ENCODE measurements at places on chromosomes 6 and 20.
A peak's percentile ranks its signal among the peaks of the same experiment; 100 is the strongest.

DNA sequence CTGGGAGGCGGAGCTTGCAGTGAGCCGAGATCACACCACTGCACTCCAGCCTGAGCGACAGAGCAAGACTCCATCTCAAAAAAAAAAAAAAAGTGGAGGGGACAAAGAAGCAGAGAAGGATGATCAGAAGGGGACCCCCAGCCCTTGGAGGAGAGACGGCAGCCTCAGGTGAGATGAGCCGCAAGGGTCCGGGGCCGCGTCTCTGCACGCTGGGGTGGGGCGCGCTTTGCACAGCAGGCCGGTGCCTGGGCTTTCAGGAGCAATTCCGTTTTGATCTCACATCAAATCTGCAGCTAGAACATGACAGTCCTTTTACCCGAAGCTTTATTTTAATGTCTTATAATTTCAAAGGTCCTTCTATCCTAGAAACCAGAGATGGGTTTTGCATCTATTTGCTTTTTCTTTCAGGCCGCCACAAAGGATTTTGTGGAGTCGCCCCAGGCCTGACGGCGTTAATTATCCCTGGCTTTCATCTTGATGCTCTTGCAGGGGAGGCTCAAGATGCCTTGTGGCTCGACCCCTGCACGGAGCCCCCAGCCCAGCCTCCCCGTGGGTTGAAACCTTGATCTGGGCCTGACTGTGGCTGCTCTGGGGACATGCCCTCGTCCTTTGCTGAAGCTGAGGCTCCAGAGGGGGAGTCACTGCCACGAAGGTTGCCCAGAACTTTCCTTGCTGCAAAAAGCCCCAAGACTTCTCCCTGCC is 17.3 kb downstream of the HRH3 start:
- no peak for DNase-seq

DNA sequence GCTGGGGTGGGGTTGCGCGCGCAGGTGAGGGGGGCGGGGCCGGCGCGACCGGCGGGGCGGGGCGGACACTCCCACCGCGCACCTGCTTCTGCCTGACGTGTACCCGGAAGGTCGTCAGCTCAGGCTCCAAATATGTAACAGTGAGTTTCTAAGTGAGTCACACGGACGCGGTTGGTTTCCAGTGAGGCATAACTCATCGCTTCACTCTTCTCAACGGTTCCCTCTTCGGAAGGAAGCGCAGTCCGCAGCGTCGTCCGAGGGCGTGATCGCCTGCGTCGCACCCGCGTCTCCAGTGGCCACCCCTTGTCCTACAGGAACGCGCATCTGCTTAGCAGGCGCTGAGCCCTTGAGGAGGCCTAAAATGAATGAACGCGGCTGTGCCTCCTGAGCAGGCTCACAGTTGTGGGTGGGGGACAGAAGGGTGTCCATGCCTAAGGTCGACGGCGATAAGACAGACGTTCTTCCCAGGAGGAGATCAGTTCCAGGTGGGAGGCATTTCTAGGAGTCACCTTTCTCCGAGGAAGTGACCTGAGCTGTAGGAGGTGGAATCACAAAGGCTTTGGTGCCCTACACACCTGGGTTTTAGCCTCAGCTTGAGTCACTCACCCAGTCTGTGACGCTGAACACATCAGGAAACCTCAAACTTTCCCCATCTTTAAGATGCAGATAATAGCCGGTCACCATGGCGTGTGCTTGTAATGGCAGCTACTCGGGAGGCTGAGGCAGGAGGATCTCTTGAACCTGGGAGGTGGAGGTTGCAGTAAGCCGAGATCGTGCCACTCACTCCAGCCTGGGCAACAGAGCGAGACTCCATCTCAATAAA is 50.9 kb upstream of the EZR start:
- DNase-seq = peak; percentile 92

GRCh38 chr6:130873746-130874145 is 46.5 kb downstream of the SMLR1 start:
- no peak for DNase-seq

DNA sequence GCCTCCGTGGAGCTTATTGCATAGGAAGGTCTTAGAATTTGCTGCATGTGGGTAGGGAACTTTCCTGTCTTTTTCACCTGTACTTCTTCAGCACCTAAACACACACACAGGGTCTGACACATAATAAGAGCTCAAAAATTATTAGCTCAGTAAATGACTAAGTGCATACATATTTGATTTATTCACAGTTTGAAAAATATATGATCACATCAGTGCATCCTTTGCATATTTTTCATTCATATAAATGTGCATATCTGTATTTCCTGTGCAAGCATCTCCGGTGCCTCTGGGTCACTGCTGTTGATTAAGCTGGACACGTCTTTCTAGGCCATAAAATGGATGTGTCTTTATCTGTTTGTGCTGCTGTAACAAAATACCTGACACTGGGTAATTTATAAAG is 234.7 kb downstream of the UST start:
- DNase-seq = no peak

GRCh38 chr20:3135507-3136070 is 24.1 kb downstream of the FASTKD5 start:
- DNase-seq = no peak

GRCh38 chr20:14446446-14446845 is 109.0 kb upstream of the FLRT3 start:
- DNase-seq = no peak

GRCh38 chr6:34144581-34145160 is 1.2 kb downstream of the GRM4 start:
- no peak for DNase-seq

DNA sequence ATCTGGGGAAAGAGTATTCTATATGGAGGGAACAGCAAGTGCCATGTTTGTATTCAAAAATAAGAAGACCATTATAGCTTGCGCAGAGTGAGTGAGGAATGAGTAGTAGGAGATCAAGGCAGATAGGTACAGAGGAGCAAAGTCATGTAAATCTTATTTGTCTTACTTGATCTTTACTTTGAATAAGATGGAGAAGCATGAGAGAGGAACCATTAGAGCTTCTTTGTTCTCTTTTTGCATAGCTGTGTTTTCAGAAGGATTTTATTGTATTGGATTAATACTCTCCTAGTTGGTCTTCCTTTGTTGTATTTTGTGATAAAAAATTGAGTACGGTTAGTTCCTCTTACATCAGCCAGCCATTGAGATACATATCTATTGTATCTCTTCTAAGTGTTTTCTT is 88.4 kb downstream of the SCAF8 start:
- no peak for DNase-seq

GRCh38 chr6:146267946-146268345 is 239.1 kb downstream of the GRM1 start:
- DNase-seq = no peak

GRCh38 chr6:139586273-139586672 is 211.8 kb upstream of the CITED2 start:
- no peak for DNase-seq

- DNase-seq = no peak
Measured at GRCh38 chr6:114281496-114281895, 61.3 kb downstream of the HS3ST5 start.

DNA sequence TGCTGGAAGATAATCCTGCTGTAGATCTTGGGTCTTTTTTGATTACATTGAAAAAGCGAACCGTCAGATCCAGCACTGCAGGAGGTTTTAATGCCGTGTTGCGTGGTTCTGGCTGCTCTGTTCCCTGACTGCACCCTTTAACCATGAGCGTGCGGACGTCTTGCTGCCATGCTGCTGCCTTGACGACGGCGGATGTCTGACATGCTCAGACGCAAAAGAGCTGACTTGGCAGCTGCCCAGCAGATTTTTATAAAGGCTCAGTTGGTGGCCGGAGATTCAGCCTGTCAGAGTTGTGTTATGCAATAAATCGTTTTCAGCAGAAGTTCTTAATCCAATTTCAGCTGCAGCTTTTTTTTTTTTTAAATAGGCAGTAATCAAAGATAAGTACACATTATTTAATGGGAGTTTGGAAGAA is 119.4 kb downstream of the JARID2 start:
- DNase-seq = no peak

- DNase-seq = no peak
Measured at GRCh38 chr20:11549172-11550103, 368.3 kb upstream of the BTBD3 start.

- no peak for DNase-seq
Measured at GRCh38 chr6:46888031-46888430, 33.7 kb downstream of the ADGRF5 start.

DNA sequence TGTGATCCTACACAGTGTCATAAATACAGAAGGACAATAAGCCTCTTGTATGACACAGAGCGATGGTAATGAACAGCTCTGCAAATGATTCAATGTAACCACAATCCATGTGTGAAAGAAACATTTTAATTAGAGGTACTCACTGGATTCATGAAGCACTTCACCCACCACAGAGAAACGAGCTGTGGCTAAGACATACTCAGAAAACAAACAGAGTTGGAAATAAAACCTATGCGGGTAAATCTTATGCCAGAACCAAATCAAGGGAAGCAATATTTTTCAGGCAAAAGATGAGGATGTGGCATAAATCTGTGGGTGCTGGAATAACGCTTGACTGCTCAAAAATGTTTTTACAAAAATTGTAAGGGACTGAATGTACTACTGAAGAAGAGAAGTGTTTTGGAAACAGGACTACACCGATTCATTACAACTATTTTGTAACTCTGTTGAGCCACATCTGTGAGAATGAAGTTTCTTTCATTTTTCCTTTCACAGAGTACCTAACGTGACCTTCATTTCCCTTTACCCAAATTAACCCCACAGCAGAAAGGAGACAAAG is 112.1 kb downstream of the WDR27 start:
- peak; percentile 30 for DNase-seq

- no peak for DNase-seq
Measured at GRCh38 chr6:28907394-28907793, 16.4 kb downstream of the TRIM27 start.

DNA sequence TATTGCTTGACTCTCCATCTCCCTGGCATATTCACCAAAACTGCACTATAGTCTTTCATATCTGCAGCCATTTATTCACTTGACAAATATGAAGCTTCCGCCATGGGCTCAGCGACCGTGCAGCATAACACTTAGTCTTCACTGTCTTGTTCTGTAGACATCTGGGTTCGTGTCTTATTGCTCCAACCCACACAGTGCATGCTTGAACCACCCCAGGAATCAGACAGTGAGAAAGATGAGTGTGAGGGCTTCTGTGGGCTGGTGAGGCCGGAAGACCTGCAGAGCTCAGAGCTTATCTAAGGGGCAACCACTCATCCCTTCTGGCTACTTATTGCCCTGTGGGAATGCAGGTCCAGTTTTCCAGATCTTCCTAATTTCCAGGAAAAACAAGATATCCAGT is 19.9 kb upstream of the FAM50B start:
- no peak for DNase-seq

DNA sequence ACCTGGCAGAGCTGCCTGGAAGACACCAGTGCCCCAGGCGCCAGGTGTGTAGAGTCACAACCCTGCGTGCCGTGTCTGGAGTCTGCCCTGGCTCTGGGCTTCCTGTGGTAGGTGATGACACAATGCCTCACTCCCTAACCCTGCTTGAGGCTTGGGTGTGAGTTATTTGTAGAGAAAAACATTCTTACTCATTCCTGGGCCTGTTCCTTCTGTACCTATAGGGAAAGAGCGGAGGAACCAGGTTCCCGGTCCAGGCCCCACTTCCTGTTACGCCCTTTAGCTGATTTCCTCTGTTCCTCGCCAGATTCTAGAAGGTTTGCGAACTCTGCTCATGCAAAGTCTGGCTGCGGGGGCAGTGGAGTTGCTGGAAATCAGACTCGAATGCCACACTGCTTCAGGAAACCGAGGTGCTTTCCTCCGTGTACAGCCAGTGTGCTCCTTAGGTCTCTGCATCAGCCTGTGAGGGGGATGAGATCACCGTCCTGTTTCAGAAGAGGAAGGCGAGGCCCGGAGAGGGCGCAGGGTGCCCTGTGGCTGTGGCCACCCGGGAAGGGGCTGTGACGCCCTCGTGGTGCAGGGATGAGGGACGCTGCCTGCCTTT is 67.1 kb upstream of the DUSP22 start:
- no peak for DNase-seq

DNA sequence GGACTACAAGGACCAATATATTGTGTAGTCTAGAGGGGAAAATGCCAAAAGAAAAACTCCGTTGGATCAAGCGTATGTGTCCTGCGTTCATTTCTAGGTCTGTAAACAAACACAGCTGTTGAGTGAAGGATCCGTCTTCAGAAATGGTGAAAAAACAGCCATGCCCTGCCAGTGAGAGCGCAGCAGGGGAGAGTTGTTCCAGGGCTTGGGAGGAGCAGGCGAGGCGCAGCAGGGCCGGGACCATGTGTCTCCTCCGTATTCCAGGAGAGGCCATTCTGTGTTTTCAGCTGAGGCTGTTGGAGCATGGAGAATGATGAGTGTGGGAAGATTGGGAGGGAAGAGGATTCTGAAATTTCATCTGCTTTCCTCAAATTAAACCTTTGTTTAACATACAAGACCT is 38.0 kb downstream of the BMP6 start:
- DNase-seq = no peak

GRCh38 chr6:156028335-156029131 is 572.9 kb upstream of the NOX3 start:
- DNase-seq = no peak

GRCh38 chr6:5466281-5467136 is 205.2 kb downstream of the FARS2 start:
- no peak for DNase-seq

- peak; percentile 45 for DNase-seq
Measured at GRCh38 chr6:18997375-18997826, 610.3 kb downstream of the RNF144B start.

DNA sequence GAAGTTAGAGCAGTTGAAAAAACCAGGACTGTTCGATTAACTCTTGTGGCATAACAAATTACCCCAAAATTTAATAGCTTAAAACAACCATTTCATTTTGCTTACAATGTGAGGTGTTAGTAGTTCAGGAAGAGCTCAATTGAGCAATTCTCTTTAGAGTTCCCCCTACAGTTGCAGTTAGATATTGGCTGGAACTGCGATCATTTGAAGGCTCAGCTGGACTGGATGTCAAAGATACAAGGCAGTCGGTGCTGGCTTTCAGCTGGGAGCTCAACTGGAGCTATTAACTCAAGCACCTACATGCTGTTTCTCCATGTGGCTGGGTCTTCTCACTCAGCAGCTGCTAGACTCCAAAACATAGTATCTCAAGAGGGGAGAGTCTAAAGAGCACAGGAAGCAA is 96.0 kb upstream of the LOC128125822 start:
- DNase-seq = no peak

DNA sequence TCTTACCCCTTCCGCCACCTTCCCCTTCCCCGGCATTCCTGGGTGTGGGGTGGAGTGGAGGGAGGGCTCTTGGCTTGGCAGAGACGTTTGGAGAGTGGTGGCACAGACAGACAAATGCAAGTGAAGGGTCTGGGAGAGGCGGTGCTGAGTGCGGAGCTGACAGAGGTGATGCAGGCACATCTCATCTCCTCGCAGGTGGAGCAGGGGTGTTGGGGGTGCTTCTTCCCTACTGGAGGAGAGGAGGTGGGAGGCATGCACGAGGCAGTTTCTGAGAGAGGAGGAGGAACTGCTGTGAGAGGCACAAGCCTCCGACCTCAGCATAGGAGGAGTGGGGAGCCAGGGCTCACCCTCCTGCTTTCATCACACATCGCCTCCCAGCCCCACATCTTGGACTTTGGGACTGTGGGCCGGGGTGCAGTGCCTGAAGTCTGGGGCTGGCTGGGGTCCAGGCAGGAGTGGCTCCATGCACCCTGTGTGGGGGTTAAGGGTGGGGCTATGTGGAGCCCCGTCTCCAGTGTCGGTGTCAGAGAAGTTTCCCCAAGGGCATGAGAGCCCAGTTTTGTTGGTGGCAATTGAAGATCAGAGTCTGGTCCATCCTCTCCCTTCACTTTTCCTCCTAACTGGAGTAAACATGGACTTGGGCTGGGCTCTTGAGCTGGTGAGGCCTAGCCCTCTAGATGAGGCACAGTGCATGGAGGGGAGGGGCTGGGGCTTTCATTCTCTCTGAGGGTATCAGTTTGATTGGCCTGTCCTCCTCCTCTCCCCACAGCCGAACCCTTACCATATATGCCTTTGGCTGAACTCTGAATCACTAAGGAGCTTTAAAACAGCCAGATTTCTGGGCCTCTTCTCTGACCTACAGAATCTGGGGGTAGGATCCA is 20.2 kb upstream of the SLC22A7 start:
- DNase-seq = no peak

Data from Caki2 (cell line).